ENCODE measurements at places on chromosomes 3 and 15.

- DNase-seq: peak; percentile 68
Measured at GRCh38 chr15:58966698-58967097, 20.8 kb upstream of the RNF111 start.

- DNase-seq: peak; percentile 67
Measured at GRCh38 chr3:117756563-117756962, 1047.0 kb downstream of the TUSC7 start.

- peak; percentile 29 for DNase-seq
Measured at GRCh38 chr15:79028411-79028964, 62.1 kb downstream of the RASGRF1 start.

DNA sequence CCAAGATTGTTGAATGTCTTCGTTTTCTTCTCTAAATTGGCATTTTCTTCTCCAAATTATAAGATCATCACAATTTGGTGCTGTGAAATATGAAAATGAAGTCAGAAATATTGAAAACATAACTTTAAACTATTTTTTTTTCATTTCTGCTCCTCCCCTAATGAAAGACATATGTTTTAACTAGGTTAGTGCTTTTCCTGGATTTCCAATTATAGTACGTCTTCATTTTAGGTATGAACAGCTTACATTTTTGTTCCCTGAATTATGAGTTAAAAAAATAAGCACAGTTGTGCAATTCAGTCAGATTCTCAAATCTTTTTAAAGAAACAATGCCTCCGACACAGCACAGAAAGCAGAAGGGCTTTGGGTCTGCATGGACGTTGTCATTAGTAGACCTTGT is 83.5 kb upstream of the CFAP20DC start:
- peak; percentile 84 for DNase-seq

DNA sequence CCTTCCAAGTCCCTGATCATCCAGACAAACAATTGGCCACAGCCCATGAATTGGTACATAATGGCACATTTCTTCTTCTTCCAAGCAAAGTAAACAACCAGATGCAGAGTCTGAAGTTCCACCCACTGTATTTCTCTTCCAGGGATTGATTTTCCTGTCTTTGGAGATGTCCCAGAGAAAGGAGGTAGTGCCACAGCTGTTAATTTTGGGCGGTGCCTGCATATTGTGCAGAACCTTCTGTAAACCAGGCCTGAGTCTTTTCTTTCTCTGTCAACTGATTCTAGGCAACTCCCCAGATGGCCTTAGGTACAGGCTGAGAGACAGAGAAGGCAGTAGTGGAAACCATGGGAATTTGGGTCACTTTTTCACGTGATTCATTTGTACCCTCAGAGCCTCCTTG is 73.5 kb upstream of the TNIK start:
- no peak for DNase-seq

DNA sequence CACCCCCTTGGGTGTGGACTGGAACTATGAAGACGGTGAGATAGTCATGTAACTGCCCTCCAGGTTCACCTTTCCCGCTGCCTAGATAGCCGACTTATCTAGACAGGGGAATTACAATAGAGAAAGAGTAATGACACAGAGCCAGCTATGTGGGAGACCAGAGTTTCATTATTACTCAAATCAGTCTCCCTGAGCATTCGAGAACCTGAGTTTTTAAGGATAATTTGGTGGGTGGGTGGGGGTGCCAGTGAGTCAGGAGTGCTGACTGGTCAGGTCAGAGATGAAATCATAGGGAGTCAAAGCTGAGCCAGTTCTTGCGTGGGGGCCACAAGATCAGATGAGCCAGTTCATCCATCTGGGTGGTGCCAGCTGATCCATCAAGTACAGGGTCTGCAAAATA is 19.7 kb upstream of the DNAJC19 start:
- DNase-seq: no peak

DNA sequence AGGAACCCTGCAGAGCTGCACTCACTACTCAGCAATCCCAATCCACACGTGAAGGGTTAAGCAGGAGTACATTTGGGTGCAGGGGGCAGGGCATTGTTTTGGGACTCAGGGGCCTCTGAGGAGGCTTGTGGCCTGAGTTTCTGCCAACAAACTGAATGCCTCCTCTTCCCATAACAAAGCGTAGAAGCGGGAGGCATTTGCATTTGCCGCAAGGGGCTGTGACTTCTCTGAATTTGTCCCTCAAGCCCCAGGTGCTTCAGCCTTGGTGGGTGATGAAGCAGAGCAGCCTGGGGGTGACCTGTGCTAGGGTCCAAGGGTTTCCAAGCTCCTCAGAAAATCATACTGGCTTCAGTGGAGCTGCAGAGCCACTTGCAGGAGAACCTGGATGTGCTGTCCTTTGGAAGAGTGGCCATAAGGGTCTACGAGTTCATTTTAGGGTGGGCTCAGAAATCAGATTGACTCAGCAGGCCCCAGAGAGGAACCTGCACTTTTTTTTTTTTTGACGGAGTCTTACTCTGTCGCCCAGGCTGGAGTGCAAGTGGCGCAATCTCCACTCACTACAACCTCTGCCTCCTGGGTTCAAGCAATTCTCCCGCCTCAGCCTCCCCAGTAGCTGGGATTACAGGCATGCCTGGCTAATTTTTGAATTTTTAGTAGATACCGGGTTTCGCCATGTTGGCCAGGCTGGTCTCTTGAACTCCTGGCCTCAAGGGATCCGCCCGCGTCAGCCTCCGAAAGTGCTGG is 1.4 kb upstream of the RPSA start:
- DNase-seq: no peak

DNA sequence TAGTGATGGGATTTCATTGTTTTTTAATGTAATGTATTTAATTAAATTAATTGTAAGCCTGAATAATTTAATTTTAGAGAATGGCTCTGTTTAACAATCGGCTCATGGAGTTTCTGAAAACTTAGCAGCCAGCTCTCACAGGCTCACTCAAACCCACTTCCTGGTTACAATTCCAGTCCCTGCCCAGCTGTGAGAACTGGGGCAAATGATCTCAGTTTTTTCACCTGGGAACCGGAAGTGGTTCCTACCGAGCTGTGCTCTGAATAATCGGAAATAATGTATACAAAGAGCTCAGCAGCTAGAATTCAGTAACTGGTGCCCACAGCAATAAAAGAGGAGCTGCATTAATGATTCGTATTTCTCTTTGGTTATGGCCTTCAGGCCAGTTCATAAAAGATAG is 244.3 kb upstream of the MCTP2 start:
- DNase-seq: no peak

- DNase-seq: peak; percentile 78
Measured at GRCh38 chr15:52427804-52428203, 100.9 kb downstream of the MYO5A start.

- no peak for DNase-seq
Measured at GRCh38 chr3:3783696-3784095, 15.5 kb upstream of the LRRN1 start.

DNA sequence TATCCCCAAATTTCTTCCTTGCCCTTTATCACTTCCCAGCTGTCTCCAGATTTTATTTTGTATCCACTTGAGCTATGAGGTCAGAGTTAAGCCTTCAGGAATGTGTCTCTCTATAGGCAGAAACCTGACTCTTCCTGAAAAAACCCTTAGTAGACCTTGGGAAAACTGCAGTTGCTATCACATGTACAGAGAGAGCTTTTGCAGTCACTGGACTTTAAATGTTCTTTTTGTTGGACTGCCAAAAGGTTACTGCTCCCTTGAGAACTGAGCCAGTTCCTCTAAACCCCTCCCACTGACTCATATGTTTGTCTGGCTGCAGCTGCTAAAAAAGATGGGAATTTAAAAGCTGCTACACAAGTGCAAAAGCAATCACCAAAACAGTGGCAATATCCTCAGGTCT is 169.1 kb upstream of the CCDC54 start:
- DNase-seq: peak; percentile 96

- DNase-seq: no peak
Measured at GRCh38 chr3:60391292-60391691, 860.0 kb downstream of the FHIT start.

DNA sequence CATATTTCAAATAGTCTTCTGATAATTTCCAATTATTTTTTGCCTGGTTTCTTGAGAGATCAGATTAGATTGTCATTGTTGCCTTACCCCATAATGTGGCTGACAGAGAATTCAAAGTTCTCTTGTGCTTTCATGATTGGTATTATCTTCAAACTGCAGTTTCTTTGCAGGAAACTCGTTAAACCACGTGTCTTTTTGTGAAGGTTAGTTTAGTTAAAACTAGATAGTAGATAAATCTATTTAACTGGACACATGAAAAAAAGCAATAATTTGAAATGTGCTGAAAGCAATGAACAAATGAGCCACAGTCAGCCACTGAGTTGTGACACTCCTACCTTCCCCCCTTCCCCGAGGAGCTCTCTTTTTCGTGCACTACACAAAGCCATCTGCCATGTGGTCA is 327.5 kb upstream of the UMPS start:
- DNase-seq: no peak

GRCh38 chr15:38134252-38134651 is 118.4 kb upstream of the SPRED1 start:
- DNase-seq: no peak

DNA sequence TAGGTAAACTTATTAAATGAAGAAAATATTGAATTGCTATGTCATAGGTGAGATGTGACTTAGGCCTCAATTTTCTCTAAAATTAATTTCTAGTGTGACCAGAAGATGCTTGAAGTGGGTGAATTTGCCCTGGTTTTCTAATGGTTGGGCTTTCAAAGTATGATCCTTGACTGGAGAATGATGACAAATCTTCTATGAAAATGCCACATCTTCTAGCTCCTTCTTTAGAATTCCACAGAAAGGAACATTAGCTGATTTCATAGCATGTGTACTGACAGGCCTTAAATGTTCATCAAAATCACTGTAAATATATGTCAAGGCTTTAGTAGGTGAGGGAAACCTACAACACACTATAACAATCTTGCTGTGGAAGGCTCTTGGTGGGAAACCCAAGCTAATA is 8.9 kb downstream of the ABI3BP start:
- DNase-seq: peak; percentile 25

DNA sequence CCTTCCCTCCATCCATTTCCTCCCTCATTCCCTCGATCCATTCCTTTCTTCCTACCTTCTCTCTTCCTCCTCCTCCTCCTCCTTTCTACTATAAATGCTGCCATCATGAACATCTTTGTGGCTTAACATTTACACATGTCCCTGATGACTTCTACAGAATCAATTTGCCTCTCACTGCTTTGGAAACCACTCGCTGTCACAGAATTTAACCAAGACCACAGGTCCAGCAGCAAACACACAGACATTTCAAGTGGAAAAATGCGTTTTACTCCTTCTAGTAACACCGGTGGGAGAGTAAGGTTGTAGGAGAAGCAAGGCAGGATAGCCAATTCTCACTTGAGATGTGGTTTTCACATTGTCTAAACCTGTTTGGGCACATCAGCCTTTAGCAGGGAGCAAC is 101.4 kb upstream of the LRIG1 start:
- peak; percentile 47 for DNase-seq

- no peak for DNase-seq
Measured at GRCh38 chr3:159839561-159840379, 148.9 kb upstream of the IL12A start.

GRCh38 chr3:171284308-171285075 is 175.7 kb downstream of the TNIK start:
- peak; percentile 96 for DNase-seq

DNA sequence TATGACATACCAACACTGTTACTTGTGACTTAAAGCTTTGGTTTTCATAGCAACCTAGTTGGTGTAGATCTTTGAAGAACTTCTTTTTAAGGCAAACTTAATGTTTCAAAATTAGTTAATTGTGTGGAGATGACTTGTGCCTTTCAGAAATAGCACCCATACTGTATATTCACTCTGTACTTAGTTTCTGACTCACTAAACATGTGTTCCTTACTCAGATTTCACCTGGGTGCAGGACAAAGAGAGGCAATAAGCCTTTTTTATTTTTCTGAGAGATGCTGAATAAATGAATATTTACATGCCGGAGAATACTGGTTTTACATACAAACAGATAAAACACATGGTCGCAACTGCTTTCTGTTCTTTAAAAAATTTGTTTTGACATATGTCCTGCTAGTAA is 44.8 kb downstream of the SLC25A26 start:
- no peak for DNase-seq

GRCh38 chr3:190747571-190747970 is 114.9 kb downstream of the GMNC start:
- peak; percentile 28 for DNase-seq

- no peak for DNase-seq
Measured at GRCh38 chr3:18092726-18093125, 332.4 kb downstream of the SATB1 start.

DNA sequence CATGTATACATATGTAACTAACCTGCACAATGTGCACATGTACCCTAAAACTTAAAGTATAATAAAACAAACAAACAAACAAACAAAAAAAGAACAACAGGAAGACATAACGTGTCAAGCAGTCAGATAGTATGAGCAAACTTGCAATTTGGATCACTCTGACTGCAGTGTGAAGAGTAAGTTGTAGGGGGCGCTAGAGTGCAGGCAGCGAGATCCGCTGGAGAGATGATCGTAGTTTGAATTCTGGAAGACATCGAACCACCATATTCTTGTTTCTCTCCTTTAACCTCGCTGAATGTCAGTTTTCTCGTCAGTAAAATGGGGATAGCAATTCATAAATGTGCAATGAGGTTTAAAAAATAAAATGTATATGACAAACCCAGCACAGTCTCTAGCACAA is 165.2 kb upstream of the LMCD1 start:
- DNase-seq: no peak

DNA sequence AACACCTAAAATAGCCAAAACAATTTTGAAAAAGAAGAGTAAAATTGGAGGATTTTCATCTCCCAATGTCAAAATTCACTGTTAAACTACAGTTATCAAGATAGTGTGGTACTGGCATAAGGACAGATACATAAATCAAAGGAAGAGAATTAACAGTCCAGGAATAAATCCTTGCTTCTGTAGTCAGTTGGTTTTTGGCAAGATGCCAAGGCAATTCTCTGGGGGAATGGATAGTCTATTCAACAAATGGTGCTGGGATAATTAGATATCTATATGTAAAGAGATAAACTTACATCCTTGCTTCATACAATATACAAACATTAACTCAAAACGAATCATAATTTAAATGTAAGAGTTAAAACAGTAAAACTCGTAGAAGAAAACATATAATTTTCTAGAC is 57.9 kb upstream of the SELENOK start:
- DNase-seq: no peak

GRCh38 chr3:194450341-194450740 is 36.5 kb downstream of the ATP13A3 start:
- no peak for DNase-seq

GRCh38 chr15:53589520-53590057 is 169.9 kb downstream of the WDR72 start:
- peak; percentile 38 for DNase-seq

DNA sequence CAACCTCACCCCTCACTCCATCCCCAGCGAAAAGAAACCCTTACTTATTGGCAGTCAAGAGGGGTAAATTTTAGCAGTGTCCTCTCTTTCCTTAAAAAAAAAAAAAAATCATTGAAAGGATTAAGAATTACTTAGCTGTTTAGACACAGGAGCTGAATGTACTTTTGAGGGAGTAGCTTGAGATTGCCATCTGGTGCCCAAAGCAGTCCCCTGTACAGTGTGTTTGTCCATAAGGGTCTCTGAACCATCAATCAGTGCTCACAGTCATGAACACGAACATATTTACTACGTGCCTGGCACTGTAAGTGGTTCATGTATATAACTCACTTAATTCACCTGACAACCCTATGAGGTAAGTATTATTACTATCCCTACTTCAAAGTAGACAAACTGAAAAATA is 463.5 kb downstream of the RAP2B start:
- DNase-seq: no peak

GRCh38 chr3:54538346-54538745 is 389.5 kb downstream of the LRTM1 start:
- no peak for DNase-seq

Measured in fibroblast of upper back skin (primary cell).